Dermis blood vessel endothelial cell (primary cell): ENCODE measurements at places on chromosomes 2 and 18. TPM values are rescaled to one million over a fixed set of nuclear protein-coding genes. Genes with fewer than 3 reads are reported as not detected.

Gene STEAP3
- 3.9 and 7.9 TPM in 2 replicates for total RNA-seq

Gene CPLX4
- total RNA-seq: not detected in 2 replicates

Gene BOLL
- not detected in 2 replicates for total RNA-seq

Gene RAPGEF4
- total RNA-seq: 30.5 TPM in 2 replicates

Gene ALPG
- total RNA-seq: 0.05 TPM in 1 of 2 replicates, not detected in the other

Gene TUBA4B
- 0.09 TPM in 1 of 2 replicates, not detected in the other for total RNA-seq

Gene UGT1A10
- total RNA-seq: not detected in 2 replicates

Gene PJVK
- 0.34 and 0.42 TPM in 2 replicates for total RNA-seq

Gene GAL3ST2
- not detected in 2 replicates for total RNA-seq

Gene LYPD6
- total RNA-seq: 9.4 and 14.1 TPM in 2 replicates

Gene ZNF396
- 0.51 and 0.79 TPM in 2 replicates for total RNA-seq
